ENCODE measurements at places on chromosomes 16 and 17.
A peak's percentile ranks its signal among the peaks of the same experiment; 100 is the strongest.

GRCh38 chr17:42683407-42684034 is 1.2 kb downstream of the CNTNAP1 start:
- DNase-seq, result no peak

DNA sequence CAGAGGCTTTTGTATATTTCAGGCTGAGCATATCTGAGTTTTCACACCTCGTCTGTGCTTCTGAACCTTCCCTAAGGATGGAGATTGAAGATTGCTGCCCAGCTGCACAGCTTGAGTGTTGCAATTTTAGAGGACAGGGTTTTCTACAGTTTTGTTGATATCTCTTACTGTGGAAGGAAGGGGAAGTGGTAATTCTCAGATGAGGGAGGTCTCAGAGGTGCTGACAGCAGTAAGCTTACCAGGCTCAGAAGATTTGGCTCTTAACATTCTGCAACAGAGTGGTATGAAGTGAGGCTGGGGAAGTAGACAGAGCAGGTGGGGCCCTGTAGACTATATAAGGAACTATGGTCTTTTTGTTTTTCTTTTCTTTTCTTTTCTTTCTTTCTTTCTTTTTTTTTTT is 45.8 kb upstream of the ARHGAP17 start:
- peak; percentile 80 for DNase-seq

- DNase-seq, result peak; percentile 65
Measured at GRCh38 chr16:89289428-89290395, 72.2 kb downstream of the ZNF778 start.

- DNase-seq, result no peak
Measured at GRCh38 chr16:23316634-23317265, 14.6 kb downstream of the SCNN1B start.

GRCh38 chr16:11783319-11784037 is 13.6 kb downstream of the ZC3H7A start:
- DNase-seq, result peak; percentile 71

- no peak for DNase-seq
Measured at GRCh38 chr17:444879-445454, 92.4 kb upstream of the RPH3AL start.

- DNase-seq, result no peak
Measured at GRCh38 chr17:17091856-17092756, 49.8 kb downstream of the MPRIP start.

DNA sequence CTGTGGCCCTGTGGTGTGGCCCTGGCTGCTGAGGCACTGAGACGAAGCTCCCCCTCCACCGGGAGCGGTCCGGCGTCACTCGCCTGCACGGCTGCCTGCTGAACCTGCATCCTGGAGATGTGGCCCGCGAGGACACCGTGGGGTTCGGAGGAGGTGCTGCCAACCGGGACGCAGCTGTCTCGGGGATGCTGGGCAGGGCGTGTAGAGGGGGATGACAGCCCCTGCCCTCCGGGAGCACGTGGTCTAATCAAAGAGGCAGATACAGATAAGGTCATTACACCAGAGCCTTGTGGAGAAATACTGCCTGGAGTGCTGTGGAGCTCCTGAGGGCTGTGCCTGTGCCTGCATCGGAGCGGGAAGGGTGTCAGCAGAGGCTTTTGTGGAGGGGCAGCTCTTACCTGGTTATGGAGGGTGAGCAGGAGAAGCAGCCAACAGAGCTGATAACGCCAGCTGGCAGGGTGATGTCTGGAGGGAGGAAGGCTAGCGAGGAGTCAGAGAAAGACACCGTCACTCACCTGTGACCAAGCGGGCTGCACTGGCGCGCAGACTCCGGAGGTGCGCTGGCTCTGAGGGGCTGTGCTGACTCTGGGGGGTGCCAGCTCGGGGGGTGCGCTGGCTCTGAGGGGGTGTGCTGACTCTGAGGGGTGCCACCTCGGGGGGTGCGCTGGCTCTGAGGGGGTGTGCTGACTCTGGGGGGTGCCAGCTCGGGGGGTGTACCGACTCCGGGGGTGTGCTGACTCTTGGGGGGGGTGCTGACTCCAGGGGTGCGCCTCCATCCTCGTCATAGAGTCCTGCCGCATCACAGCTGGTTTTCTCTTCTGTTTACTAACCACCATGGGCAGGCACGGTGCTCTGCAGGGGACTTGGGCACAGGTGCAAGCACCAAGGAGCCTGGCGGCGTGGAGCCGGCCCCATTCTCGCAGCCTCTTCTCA is 104.7 kb upstream of the CHMP6 start:
- DNase-seq, result no peak

- DNase-seq, result no peak
Measured at GRCh38 chr16:51500306-51500705, 349.2 kb upstream of the SALL1 start.

GRCh38 chr17:58232707-58233156 is 5.7 kb upstream of the LPO start:
- DNase-seq, result no peak

- no peak for DNase-seq
Measured at GRCh38 chr16:89581045-89581695, 5.6 kb downstream of the CPNE7 start.

GRCh38 chr16:48602356-48603014 is 7.5 kb downstream of the N4BP1 start:
- no peak for DNase-seq

DNA sequence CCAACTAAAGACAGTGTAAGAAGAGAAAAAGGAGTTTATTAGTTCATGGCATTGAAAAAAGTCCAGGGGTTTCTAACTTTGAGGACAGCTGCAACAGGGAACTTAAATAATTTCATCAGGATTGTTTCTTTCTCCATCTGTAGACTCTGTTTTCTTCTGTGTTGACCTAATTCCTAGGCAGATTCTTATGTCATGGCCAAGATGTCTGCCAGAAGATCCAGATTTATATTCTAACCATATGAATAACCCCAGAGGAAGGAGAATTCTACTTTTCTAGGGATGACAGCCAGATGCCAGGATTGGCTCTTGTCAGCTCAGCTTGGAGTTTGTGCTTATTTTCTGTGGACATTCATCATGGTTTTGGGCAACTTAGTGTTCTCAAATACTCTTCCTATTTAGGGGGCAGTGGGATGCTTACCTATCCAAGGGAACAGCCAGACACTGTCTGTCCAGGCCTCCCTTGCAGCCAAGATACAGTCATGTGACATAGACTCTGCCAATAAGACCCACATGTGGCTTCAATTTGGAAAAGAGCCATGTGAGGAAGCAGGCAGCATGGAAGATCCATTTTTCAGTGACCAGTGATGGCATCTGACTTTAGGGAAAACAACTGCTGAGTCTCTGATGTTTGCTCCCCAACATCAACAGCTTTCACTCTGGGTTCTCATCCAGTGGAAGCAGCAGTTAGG is 18.2 kb downstream of the PCTP start:
- no peak for DNase-seq

DNA sequence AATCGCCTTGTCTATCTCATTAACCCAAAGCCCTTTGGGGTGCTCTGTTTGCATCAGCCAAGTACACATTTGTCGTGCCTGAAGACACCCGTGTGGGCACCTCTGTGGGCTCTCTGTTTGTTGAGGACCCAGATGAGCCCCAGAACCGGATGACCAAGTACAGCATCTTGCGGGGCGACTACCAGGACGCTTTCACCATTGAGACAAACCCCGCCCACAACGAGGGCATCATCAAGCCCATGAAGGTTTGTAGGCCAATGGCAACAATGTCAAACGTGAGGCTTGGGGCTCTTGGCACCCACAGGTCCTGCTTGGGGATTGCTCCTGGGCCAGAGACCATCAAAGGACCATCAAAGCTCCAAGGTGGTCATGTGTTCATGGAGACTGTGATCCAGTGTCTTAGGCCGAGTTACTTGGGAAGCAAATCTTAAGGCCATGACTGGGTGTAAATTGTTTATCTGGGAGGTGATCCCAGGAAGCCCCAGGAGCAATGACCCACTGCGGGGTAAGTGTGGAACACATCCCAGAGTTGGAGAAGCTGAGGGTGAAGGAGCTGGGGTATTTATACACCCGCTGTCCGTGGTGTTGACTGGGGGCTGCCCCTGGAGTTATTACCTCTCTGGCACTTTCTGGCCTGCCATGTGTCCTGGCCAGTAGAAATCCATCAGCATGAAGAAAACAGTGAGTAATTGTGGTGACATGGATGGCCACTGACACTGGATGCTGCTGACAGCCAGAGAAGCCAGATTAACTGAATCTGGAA is 24.0 kb downstream of the CDH5 start:
- no peak for DNase-seq

- peak; percentile 63 for DNase-seq
Measured at GRCh38 chr16:50313596-50314478, 47.5 kb downstream of the ADCY7 start.

DNA sequence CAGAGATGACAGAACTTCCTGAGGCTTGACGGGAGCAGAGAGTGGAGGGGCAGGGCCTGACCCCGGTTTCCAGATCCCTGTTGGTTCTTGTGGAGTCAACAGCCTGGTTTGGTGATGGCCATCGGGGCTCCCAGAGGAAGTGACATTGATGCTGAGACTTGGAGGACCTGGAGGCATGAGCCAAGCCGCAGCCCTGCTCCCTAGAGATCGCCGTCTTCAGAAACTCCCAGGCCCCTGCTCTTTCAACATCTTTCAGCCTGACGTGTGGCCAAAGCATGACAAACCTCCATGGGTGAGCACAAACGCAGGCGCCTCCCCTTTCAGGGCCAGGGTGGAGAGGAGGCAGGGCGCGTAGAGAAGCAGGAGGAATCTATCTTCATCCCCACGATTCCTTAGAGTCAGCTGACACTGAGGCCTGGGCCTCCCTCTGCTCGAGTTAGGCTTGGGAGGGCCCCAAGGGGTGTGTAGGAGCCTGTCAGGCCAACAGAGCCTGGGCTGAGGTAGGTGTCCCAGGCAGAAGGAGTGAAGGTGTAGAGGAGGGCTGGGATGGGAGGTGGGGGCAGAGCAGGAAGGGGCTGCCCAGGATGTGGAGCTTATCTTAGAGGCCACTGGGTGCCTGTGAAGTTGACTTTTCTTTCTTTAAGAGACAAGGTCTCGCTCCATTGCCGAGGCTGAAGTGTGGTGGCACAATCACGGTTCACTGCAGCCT is 56.1 kb upstream of the MED9 start:
- DNase-seq, result no peak

DNA sequence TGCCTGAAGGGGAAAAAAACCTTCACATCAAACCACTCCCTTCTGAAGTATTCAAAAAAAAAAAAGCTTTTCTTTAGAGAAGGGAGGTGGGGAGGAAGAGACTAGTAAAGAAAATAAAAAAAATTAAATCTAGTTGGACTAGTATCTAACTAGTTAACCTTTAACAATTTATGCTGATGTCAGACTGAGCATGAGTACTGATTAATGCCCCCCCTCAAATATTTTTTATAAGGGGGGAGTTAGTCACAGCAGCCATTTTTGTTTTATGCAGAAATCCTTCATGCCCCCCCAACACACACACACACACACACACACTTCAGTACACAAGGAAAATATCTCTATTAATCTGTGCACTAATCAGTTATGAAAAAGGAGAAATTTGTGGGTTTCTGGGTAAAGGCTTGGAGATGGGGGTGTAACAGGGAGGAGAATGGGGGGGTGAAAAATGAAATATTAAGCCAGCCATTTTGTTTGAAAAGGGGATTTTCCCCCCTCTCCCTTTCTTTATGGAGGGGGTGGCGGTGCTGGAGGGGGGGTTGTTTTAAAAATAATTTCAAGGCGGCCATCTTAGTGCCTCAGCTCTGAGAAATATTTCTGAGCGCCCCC is 4.7 kb upstream of the CHD3 start:
- peak; percentile 21 for DNase-seq

DNA sequence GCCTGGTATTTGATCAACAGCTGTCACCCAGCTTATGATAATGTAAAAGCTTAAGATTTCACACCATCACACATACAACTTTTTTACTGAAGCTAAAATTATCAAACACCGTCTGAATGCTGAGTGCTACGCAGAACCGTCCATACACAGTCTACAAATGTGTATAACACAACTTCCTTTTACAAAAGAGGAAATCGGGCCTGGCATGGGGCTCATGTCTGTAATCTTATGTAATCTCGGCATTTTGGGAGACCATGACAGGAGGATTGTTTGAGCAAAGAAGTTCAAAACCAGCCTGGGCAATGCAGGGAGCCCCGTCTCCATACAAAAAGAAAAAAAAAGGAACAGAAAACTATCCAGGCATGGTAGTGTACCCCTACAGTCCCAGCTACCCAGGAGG is 19.6 kb upstream of the QRICH2 start:
- no peak for DNase-seq

DNA sequence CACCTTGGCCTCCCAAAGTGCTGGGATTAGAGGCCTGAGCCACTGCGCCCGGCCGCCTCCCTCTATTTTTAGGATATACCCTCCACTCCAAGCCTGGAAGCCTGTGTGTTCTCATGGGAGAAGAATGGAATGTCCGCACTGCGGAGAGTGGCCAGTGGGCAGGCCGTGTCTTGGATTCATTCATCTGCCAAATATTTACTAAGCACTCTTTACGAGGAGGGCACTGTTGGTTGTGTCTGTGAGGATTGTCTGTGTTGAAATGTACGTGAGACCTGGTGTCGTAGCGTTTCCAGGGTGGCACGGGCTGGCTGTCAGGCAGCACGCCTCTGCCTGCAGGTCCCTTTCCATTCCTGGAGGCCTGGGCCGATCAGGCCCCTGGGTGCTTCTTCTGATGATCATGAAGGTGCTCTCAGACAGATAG is 19.2 kb downstream of the PGS1 start:
- DNase-seq, result no peak

GRCh38 chr17:62084585-62084984 is 19.5 kb upstream of the MED13 start:
- no peak for DNase-seq

GRCh38 chr16:81553814-81554675 is 109.4 kb downstream of the CMIP start:
- no peak for DNase-seq

DNA sequence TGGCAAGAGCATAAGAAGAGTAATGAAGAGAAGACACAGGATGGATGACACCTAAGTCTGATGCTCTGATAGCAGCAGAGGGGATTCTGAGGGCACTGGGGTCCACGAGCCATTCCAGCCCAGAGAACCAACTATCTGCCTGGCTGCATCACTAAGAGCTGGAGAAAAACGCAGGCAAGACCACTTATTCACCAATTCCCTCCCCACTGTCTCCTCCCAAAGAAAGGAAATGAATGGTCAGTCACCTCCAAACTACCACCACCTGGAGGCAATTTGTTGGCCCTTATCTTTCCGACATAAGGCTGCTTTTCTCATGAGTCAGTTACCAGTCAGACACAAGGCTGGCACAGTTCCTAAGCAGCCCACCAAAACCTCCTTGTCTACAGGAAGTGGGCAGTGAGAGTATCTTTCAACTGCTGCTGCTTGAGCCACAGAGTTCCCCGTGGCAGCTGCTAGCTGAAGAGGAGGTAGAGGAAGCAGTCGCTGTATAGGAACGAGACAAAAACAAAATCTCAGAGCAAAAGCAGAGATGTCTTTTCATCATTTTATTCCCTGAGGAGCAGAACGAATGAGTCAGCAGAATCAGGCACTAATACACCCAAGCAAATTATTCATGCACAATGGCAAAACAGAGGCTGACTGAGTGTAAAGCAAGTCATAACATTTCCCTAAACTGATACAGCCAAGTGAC is 111.1 kb downstream of the SMG6 start:
- DNase-seq, result peak; percentile 55
